ENCODE measurements at places on chromosomes 3 and 15. TPM values are rescaled to one million over a fixed set of nuclear protein-coding genes. Genes with fewer than 3 reads are reported as not detected.
A peak's percentile ranks its signal among the peaks of the same experiment; 100 is the strongest.

Gene CD200
- total RNA-seq: not detected

Gene SLC51B
- 0.51 TPM for total RNA-seq

Gene LRRIQ4
- total RNA-seq: not detected

Gene DNAJA4
- total RNA-seq: 11.1 TPM

Gene C3orf22
- total RNA-seq: not detected

Gene NRROS
- total RNA-seq: 8.8 TPM

Gene PSTPIP1
- 0.46 TPM for total RNA-seq

Gene SLC12A6
- total RNA-seq: 19.5 TPM

GRCh38 chr3:48276911-48277641 is 36.2 kb downstream of the ZNF589 start:
- DNase-seq: no peak
- H3K27me3 ChIP-seq: no peaks in the 10 kb centered on the region

DNA sequence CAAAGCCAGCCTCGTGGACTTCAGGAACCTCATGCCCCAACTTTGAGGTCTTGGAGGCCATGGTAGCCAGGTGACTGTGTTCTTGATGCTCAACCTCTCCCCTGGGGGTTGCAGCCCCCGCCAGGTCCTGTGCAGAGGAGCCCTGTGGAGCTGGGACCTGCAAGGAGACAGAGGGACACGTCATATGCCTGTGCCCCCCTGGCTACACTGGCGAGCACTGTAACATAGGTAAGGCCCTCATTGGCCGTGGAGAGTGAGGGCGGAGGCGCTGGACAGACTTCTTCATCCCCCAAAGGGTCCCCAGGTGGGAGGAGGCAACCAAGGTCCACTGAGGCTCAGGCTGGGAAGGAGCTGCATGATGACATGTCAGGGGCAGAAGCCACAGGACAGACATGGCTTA is 35.1 kb downstream of the HAPLN3 start:
- H3K4me1 ChIP-seq: no peaks in the 10 kb centered on the region
- H3K27me3 ChIP-seq: peaks cover 1% of the 10 kb centered on the region
- H3K36me3 ChIP-seq: no peaks in the 10 kb centered on the region
- H3K4me3 ChIP-seq: no peak overlapping the region
- DNase-seq: no peak
- H3K27ac ChIP-seq: no peak overlapping the region

GRCh38 chr15:48634893-48635292 is 10.6 kb downstream of the FBN1 start:
- H3K27ac ChIP-seq: no peak overlapping the region
- no peaks in the 10 kb centered on the region for H3K4me1 ChIP-seq
- DNase-seq: no peak
- H3K4me3 ChIP-seq: no peak overlapping the region

DNA sequence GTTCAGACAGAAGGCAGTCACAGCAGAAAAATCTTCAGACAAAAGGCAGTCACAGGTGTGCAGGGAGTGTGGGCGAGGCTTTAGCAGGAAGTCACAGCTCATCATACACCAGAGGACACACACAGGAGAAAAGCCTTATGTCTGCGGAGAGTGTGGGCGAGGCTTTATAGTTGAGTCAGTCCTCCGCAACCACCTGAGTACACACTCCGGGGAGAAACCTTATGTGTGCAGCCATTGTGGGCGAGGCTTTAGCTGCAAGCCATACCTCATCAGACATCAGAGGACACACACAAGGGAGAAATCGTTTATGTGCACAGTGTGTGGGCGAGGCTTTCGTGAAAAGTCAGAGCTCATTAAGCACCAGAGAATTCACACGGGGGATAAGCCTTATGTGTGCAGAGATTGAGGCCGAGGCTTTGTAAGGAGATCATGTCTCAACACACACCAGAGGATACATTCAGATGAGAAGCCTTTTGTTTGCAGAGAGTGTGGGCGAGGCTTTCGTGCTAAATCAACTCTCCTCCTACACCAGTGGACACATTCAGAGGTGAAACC is 27.6 kb downstream of the ZNF589 start:
- H3K27me3 ChIP-seq: no peaks in the 10 kb centered on the region
- no peaks in the 10 kb centered on the region for H3K36me3 ChIP-seq
- DNase-seq: no peak
- no peak overlapping the region for H3K27ac ChIP-seq

DNA sequence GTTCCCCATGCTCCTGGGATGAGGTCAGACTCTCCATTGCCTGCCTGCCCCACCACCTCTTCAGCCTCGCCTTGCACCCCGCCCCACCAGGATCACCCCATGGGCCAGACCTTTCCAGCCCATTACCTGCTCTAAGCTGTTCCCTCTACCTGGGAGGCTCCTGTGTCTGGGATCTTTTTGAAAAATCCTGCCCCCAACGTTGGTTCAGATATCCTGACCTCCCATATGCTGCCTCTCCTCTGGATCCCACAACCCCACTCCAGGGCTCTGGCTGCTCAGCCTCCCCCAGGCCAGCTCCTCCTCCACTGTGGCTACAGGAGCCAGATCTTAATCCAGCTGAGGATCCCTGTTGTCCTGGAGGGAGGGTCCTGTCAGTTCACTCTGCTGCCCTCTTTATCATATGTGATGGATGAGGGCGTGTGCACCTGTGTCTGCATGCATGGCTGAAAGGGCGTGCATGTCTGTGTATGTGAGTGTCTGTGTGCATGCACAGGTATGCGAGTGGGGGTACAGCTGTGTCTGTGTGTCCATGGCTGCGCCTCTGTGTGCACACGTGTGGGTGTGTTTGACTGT is 21.7 kb upstream of the ALAS1 start:
- no peak overlapping the region for H3K27ac ChIP-seq
- H3K4me3 ChIP-seq: no peak overlapping the region
- no peaks in the 10 kb centered on the region for H3K36me3 ChIP-seq
- no peak for DNase-seq
- H3K4me1 ChIP-seq: peaks cover 8% of the 10 kb centered on the region
- no peaks in the 10 kb centered on the region for H3K27me3 ChIP-seq

GRCh38 chr15:49370782-49371181 is 52.3 kb upstream of the FGF7 start:
- no peak overlapping the region for H3K27ac ChIP-seq
- no peak overlapping the region for H3K4me3 ChIP-seq
- no peaks in the 10 kb centered on the region for H3K36me3 ChIP-seq
- H3K4me1 ChIP-seq: no peaks in the 10 kb centered on the region
- DNase-seq: peak; percentile 22

DNA sequence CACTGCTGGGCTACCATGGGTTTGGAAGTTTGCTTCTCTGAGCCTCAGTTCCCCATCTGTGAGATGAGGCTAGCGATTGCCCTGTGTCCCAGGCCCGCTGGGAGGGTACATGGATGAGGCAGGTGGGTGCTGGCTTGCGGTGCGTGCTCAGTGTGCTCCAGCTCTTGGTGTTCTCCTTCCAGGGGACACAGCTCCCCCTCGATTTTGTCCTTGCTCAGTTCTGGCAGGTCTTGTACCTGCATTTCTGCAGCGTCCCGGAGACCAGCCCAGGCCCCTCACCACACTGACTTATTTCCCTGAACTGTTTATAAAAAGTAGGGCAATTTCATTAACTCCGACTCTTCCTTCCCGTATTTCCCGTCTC is 95.4 kb downstream of the TBC1D2B start:
- H3K27ac ChIP-seq: no peak overlapping the region
- no peak for DNase-seq
- no peaks in the 10 kb centered on the region for H3K27me3 ChIP-seq
- no peaks in the 10 kb centered on the region for H3K36me3 ChIP-seq
- no peak overlapping the region for H3K4me3 ChIP-seq

GRCh38 chr3:61927332-61927731 is 366.0 kb downstream of the PTPRG start:
- no peak for DNase-seq
- no peak overlapping the region for H3K4me3 ChIP-seq
- no peaks in the 10 kb centered on the region for H3K4me1 ChIP-seq
- no peaks in the 10 kb centered on the region for H3K36me3 ChIP-seq
